Substantia nigra (tissue), 51 donors: ENCODE measurements at places on chromosomes 7 and 10.

DNA sequence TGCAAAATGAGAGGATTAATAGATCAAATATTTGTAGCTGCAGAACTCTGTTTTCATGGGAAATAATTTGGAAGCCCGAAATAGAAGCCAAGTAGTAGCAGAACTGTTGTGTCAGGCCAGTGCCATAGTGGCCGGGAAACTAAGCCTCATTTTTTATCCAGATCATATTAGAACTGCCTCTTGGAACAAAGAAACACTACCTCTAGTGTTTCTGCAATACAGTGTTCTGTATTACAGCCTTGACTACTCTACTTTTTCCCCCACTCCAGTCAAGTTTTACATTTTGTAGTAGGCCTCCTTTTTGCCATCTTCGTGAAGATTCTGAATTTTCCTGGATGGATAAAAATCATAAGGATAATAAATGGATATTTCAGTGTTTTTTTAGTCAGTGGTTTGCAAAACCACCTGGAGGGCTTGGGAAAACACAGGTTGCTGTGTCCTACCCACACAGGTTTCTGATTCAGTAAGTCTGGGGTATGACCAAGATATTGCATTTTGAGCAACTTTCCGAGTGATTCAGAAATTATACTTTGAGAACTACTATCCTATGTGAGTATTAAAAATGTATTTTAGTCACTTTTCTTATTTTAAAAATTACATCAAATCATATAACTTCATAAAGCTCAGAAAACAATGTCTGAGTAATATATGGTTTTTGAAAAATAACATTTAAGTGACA is 326.2 kb upstream of the KAT6B start:
- DNase-seq = no peak

GRCh38 chr10:104527013-104527412 is 114.1 kb upstream of the SORCS3 start:
- no peak for DNase-seq

DNA sequence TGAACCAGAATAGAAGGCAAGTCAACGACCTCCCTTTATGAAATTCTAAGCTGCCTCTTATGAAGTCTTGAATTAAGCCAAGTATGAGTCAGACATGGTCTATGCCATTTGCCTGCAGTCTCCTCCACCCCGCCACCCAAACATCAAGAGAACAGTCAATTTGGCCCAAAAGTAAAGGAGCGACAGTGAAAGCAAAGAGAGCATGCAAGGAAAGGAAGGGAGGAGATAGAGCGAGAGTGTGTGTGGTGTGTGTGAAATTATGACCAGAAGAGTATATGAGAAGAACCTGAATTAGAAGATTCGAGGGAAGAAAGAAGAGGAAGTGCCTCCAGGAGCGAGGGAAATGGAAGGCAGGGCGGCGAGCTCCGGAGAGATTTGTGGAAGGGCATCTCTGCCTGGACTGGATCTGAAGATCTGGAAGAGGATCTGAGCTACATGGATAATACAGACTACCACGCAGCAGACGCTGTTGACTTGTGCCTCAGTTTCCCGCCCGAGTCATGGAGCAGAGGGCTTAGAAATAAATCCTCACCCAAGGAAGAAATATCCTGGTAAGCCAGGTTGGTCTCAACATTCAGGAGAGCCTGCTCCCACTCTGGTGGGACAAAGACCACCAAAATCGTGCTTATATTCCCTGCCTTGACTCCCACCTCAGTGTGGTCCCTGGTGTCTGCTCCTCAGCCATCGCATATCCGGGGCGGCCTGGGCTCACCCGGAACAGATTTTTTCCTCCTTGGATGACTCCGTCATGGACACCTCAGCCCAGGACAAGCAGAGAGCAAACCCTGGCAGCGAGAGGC is 459 bp downstream of the ZDHHC6 start:
- no peak for DNase-seq

- DNase-seq = no peak
Measured at GRCh38 chr7:51850126-51850525, 533.5 kb upstream of the COBL start.

DNA sequence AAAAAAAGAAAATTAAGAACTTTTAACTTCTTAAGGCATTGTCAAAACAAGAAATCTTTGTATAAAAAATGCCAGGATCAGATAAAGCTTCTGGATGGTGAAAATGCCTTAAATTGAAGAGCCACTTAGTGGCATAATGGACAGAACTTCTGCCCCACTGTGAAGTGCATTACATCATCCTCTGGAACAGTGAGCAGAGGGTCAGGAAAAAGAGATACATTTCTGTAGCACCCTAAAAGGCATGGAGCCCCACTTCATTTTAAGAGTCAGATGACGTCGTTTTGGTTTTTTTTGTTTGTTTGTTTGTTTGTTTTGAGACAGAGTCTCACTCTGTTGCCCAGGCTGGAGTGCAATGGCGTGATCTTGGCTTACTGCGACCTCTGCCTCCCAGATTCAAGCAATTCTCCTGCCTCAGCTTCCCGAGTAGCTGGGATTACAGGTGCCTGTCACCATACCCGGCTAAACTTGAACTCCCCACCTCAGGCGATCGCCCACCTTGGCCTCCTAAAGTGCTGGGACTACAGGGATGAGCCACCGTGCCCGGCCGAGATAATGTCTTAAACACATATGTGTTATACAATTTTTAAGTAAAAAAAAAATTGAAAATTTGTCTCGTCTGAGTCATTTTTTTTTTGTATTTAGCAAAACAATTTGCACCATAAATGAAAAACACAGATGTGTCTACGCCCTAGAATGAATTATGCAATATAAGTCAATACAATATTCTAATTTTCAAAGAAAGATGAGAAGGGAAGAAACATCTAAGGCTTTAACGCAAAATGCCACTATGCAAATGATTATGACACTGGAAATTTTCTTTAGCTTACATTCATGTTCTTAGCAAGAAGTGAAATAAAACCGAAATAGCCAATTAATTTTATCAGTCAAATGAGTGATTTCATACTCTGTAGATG is 29.2 kb downstream of the SLC13A1 start:
- DNase-seq = no peak

GRCh38 chr10:74194999-74195398 is 44.0 kb downstream of the ADK start:
- DNase-seq = no peak

DNA sequence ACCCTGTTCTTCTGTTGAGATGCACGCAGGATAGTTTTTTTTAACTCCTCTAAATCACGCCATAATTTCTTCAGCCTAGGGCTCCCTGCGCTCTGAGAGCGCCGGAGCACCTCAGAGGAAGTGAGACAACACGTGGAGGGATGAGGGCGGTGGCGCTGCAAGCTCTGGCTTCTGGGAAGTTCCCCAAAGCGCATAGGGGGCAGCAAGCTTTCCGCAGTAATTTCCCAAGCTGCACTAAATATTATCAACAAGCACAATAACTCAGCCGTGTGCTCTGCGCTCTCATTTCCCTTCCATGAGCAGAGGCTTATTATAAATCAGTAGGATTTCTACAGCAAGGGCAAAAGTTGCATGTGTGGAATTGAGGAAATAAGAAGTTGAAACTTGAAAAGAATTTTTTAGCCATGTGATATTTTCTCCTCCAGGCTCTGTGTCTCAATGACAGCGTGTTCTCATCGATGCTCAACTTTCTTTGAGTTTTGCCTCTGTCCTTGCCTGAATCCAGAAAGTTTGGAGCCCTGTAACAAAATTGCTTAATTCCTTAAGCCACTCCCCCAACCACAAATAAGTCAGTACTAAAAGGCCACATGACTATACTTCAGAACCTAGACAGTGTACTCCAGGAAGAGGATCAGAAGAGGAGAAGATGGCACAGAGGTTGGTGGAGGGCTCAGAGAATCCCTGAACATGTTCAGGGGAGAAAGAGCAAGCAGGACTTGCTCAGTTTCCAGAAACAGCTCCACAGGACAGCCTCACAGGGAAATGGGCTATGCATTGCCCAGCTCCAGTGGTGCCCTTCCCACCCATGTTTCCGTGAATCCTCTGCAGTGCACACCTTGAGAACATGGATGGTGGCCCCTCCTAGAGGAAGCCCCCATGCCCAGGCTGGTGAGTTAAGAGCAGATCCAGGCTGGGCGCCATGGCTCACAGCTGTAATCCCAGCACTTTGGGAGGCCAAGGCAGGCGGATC is 221.5 kb upstream of the GHITM start:
- peak; percentile 15 for DNase-seq

- DNase-seq = no peak
Measured at GRCh38 chr7:179948-180694, 12.2 kb upstream of the FAM20C start.

DNA sequence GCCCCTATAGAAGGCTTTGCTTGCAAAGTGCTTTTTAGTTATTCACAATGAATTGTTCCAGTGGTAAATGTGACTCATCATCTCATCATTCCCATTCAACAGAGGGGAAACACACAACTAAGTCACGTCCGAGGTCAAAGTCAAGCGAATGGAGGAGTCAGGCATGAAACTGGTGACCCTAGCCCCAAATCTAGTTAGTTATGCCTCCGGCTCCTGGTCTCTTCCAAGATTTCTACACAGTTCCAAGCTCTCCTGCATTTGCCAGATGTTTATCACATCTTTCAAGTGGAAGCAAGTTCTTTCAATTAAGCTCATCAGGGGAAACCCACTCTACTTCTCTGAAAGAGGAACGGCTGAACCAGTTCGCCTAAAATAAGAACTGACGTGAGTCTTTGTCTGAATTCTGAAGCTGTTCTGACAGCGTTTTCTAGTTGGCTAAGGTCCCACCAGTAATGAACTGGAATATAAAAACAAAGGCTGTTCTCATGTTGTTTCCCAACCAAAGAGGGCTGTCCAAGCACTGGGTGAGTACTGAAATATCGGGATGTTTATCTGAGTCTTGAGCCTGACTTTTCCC is 140.9 kb upstream of the NRBF2 start:
- DNase-seq = no peak

DNA sequence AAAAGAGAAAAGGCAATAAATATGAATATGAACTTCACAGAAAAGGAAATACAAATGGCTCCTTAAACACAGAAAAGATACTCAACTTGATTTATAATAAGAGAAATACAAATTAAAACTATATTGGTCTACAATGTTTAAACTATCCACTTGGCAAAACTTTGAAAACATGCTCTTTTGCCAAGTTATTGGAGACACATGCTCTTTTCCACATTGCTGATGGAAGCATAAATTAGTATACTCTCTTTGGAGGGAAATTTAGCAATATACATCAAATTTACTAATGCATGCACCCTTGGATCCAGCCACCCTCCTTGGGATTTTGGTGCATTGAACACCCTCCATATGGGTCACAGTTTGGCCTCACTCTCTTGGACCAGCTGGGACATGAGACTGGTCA is 7.9 kb downstream of the TAS2R60 start:
- no peak for DNase-seq

DNA sequence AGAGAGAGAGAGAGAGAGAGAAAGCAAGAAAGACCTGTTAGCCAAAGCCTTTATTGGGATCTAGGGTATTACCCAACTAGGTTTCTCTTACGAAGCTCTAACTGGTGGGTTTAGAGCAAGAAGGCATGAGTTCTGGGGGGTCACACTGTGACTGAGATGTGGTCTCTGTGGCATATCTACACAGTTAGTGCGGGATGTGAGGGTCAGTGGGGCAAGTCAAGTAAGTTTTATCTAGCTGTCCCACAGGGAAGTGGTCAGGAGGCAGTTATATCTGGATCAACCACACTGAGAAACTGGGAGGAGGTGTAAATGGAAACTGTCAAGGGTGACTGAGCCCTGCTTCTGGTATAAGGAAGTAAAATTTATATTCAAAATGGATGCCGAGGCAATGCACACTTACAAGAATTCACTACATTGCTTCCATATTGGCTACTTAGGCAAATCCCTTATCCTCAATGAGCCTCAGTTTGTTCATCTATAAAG is 331.6 kb upstream of the HPS1 start:
- DNase-seq = no peak

GRCh38 chr10:95346715-95347401 is 56.1 kb upstream of the PDLIM1 start:
- DNase-seq = no peak

GRCh38 chr10:109744020-109744419 is 179.3 kb downstream of the XPNPEP1 start:
- DNase-seq = no peak

- DNase-seq = no peak
Measured at GRCh38 chr7:2150445-2150815, 82.3 kb downstream of the MAD1L1 start.

- DNase-seq = no peak
Measured at GRCh38 chr10:77056650-77057049, 581.0 kb downstream of the KCNMA1 start.

DNA sequence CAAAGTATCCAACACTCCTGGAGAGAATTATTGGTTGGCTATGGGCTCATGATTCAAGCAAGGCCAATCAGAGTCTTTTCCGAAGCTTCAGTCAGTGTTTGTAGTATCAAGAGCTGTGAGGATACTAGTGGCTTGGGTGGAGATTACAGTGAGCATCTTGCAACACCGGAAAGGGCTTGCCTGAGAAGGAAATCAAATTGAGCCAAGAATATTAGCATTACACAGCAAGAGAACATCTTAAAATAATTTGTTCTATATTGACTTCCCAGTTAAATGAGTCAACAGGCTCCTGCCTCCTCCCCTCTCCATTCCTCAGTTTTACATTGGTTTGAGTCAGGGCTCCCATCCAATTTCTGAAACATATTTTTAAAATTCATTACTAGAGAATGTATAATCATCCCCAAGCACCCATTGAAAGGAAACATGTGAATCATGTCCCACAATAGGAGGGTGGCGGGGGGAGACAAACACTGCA is 127.4 kb downstream of the ELAPOR2 start:
- no peak for DNase-seq

GRCh38 chr10:100038561-100039071 is 28.9 kb upstream of the DNMBP start:
- no peak for DNase-seq

GRCh38 chr7:68720697-68721096 is 877.6 kb upstream of the AUTS2 start:
- DNase-seq = no peak

DNA sequence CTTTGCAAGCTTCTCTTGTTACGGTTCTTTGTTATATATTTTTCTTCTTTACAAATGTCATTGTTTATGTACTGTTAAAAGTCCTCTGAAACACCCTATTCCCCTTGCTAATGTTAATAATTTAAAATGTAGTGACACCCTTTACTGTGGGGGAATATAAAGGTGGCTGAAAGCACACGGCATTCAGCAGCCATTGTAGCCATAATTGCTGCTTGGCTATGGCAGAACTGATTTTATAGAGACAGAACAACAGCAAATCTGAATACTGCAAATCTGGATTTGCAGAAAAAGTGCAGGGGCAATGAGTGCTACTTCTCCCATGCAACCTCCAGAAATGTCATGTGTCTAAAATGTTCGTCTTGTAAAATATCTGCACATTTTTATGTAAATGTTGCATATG is 3.7 kb upstream of the WASL start:
- DNase-seq = no peak
